ENCODE measurements at places on chromosomes 4 and X.
A peak's percentile ranks its signal among the peaks of the same experiment; 100 is the strongest.

GRCh38 chrX:7953446-7953845 is 26.2 kb upstream of the PNPLA4 start:
- DNase-seq: no peak

DNA sequence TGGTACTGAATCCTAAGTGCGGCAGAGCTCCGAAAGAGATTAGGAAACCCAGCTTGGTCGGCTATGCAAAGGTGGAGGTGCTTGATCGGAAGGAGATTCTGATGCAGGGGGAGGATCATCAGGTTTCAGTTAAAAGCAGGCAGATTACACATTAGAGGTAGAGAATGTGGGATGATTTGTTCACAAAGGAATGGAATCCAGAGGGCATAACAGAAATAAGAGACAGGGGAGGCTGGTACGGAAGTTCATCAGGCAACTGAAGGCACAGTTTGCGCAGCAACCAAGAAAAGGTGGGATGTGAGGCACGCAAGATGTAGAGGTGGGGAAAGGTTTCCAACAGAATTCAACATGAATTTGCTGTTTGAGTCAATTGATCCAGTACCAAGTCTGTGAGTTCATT is 424 bp upstream of the ZNF330 start:
- DNase-seq: no peak

DNA sequence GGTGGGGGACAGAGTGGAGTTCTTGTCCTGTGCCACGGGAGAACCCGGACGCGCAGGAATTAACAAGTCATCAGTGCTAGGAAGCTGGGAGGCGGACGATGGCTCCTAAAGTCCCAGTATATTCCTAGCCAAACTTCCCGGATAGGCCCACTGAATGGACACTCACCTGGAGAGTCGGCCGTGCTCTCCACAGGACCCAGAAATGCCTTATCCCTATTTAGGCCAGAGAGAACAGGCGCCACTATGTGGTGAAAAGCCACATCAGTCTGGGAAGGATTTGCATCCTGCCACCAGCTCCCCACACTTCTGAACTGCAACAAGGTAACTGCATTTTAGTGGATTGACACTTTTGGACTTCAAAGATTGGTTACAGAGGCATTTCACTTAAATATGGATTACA is 1.1 kb downstream of the CFAP299 start:
- DNase-seq: no peak

DNA sequence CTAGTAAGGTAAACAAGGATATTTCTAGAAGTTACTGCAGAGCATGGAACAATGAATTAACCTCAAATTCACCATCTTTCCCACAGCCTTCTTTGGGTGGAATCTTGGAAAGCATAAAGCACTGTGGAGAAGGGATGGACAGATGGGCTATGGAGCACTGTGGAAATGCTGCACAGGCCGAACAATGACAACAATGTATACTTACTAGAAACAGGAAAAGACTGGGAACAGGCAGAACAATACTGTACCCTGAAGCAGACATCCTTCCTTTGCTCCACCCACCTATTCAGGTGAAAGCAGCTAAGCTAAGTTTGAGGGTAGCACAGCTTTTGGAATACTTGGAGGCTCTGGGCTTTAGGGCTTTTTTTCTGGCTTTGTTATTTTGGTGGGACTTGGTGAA is 250.6 kb upstream of the KLF8 start:
- DNase-seq: no peak

GRCh38 chr4:39067451-39067850 is 5.4 kb downstream of the KLHL5 start:
- DNase-seq: no peak

DNA sequence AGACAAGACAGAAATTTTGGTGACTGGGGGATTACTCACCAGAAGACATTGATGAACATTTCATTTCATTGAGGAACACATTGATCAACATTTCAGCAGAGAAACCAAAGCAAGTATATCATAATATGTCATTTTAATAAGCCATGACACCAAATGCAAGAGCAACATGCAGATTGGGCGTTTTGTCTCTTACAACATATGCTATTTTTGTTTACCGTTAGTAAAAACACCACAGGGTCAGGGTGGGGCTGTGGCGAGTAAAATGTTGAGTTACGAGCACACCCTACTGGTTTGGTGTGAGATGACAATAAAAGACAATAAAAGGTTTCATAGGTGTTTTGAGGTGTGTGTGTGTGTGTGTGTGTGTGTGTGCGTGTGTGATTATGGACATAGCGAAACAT is 294.5 kb downstream of the PDGFC start:
- DNase-seq: no peak

DNA sequence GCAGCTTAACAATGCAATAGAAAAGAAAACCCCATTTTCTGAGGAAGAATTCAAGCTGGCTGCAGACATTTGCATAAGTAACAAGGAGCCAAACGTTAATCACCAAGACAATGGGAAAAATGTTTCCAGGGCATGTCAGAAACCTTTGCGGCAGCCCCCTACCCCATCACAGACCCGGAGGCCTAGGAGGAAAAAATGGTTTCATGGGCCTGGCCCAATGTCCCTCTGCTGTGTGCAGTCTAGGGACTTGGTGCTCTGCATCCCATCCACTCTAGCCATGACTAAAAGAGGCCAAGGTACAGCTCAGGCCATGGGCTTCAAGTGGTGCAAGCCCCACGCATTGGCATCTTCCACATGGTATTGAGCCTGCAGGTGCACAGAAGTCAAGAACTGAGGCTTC is 147.0 kb upstream of the NR3C2 start:
- DNase-seq: no peak

DNA sequence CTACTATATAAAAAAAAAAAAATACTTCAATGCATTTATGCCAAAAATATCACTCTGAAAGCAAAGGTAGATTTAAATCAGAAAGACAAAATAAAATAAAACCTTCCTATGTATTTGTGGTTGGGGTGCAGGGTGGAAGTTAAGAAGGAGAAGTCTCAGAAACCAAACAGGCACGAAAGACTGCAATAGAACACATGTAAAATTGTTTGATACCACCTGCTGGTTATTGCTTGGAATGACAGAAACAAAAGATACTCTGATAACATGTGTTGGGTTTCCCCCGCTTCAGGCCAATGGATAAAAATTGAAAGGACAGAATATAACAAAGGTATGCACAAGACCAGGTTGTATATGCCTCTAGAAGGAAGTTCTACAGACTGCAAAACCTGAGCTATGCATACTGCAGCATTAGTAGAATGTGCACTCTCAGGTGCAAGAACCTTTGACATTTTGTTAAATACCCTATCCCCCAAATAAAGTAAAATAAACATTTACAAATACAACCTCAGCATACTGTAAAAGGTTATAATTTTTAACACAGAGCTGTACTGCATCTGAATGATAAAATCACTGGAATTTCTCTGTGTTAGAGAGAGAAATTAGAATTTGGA is 118.8 kb downstream of the GABRA2 start:
- no peak for DNase-seq

DNA sequence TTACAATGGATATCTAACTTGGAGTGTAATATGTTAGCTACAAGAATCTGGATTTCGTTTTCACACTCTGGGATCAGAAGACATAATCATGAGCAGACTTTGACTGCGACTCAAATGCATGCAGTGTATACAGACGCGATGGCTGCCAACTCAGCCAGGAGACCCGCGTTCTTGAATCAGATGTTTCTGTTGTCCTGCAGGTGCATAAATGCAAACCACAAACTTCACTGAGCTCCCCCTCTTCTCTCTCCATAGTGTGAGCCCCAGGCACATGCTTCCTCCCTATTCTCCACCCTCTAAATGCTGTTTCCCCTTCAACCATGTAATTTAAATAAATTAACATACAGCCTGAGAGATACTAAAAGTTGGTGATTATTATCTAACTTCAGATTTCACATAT is 347.9 kb downstream of the DCHS2 start:
- DNase-seq: no peak

DNA sequence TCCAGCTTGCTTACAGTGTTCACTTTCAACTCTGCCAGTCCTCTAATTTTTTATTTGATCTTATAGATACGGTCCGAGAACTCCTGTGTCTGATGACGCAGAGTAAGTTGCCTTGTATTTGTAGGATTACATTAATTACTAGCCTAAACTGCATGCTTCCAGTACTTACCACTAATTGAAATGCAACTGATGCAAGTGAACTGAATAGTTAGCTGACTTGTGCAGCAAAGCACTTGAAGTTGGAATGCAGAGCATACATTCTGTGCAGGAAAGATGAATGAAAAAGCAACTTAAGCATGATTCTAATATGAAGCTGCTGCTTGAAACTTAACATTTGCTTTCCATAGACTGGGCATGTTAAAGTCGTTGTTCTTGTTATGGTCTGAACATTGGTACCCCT is 100.9 kb downstream of the LIMCH1 start:
- DNase-seq: no peak

GRCh38 chr4:48103483-48104139 is 30.4 kb downstream of the TXK start:
- no peak for DNase-seq

- no peak for DNase-seq
These were observed 82.1 kb downstream of the GUCY2F start for GRCh38 chrX:109399831-109400230.

GRCh38 chr4:119209586-119209985 is 2.9 kb upstream of the USP53 start:
- no peak for DNase-seq

- DNase-seq: peak; percentile 66
These were observed 1.3 kb downstream of the AFF1 start for GRCh38 chr4:86935853-86936733.

- DNase-seq: no peak
These were observed 368.5 kb downstream of the PCDH7 start for GRCh38 chr4:31088600-31089230.

DNA sequence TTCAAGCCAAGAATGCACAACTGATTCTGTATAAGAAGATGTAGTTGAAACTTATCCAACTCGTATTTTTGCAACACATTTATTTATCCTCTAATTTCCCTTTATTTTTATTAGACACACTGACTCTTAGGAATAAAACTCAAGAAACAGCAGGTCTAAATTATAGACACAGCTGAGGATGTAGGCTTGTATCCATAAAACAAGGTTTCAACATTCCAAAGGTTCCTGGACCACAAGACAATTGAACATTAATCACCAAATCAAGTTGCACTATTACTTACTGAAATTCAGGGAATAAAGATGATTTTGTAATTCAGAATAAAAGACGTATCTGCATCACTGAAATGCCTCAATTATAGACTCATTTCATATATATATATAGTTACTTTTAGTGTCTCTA is 683.5 kb upstream of the GRIA3 start:
- DNase-seq: no peak

- DNase-seq: no peak
These were observed 171.8 kb upstream of the GPC4 start for GRCh38 chrX:133587071-133587470.

GRCh38 chr4:153341575-153342090 is 2.9 kb upstream of the MND1 start:
- DNase-seq: peak; percentile 22

GRCh38 chr4:66032571-66032970 is 362.3 kb upstream of the EPHA5 start:
- no peak for DNase-seq

- no peak for DNase-seq
These were observed 74.1 kb downstream of the ARSJ start for GRCh38 chr4:113905301-113905700.

DNA sequence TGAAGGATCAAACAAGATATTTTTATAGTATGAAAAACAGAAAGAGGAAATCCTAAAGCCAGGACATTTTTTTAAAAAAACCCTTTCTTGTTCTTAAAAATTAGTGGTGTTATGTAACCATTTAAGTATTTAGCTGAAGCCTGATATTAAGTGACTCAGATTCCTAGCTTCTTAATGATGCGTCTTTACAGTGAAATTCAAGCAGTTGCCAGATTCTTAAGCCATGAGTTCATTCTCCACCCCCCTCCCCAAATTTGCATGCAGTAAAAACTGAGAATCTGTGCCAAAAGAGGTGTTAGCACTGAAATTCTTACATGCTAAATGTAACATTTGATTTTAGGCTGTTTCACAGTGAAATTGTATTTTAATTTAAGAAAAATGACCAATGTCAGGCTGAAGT is 180.8 kb downstream of the RAPGEF2 start:
- peak; percentile 34 for DNase-seq

DNA sequence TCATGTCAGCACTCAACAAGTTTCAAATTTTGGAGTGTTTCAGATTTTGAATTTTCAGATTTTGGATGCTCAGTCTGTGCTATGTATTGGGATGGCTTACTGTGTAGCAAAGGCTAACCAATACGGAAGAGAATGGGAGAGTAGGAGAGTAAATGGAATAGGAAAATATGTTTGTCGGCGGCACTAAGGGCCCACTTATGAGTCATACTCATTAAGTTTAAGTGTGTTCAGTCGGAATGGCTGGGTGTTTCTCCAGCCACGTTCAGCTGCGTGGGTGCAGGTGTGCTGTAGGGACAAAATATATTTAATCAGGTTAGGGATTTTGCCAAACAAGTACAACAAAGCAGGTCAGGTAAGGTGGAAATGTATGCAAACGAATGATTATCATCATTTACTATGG is 13.6 kb downstream of the FTHL17 start:
- DNase-seq: no peak

- no peak for DNase-seq
These were observed 18.5 kb downstream of the DDX60L start for GRCh38 chr4:168461821-168462220.

- no peak for DNase-seq
These were observed 78.9 kb downstream of the NDST3 start for GRCh38 chr4:118113220-118113619.

DNA sequence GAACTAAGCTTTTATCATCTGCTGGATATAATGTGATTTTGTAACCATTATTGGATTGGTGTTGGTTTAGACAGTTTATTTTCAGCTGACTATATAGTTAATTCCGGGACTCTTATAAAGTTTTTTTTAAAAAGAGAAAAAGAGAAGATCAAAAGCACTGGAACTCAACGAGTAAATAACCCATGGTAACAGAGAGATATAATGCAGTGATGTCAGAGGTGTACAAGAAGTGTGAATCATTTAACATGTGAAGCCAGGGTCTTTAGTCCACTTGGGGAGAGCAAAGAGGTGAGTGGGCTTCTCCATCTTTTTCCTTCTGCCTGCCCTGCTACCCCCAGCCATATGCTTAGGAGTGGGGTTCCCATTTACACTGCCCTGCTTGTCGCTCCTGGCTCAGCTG is 3.2 kb downstream of the TMEM165 start:
- no peak for DNase-seq

DNA sequence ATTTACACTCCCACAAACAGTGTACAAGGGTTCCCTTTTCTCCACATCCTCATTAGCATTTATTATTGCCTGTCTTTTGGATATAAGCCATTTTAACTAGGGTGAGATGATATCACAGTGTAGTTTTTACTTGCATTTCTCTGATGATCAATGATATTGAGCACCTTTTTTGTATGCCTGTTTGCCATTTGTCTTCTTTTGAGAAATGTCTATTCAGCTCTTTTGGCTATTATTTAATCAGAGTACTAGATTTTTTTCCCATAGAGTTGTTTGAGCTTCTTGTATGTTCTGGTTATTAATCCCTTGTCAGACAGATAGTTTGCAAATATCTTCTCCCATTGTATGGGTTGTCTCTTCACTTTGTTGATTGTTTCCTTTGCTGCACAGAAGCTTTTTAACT is 190.6 kb downstream of the MAGEB17 start:
- DNase-seq: no peak

All from hepatic stellate cell (primary cell).